ENCODE measurements at places on chromosomes 7 and 10.

DNA sequence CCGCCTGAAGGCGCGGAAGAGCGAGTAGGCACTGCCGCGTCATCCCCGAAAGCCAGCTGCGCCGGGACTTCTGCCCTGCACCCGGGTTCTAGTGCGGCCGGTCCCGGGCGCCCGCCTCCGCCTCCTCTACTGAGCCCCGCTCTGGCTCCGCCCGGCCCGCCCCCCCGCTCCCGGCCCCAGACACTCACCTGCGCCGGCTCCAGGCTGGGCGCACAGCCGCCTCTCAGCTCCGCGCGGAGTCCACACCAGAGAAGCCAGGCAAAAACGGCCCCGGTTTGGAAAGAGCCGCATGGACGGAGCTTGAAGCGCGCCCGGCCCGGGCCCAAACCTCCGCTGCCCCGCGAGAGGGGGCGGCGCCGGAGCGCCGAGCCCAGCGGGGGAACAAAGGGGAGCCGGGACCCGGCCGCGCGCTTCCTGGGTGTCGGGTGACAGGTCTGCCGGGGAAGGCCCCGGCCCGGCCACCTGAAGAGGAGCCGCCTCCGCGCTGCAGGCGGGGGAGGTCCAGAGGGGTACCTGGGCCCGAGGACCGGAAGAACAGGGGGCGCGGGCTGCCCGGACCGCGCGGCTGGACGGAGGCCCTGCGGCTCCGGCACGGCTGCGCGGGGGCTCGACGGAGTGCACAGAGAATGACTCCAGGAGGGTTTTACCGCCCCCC is 168.2 kb downstream of the NRF1 start:
- DNase-seq = no peak

DNA sequence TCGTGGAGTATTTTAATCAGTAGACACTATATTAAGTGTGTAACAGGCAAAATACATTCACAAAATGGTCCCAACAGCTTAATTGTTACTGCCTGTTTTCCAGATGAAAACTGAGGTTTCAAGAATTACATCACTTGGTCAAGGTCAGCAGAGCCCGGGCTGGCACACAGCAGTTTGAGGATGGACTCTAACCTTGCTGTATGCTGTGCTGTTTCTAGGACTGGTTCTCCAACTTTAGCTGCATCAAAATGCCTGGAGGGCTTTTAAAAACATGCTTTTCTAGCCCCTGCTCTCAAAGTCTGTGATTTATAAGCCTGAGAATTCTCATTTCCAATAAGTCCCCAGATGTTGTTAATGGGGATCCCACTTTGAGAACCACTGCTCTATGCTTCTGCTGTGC is 247.1 kb upstream of the FZD8 start:
- no peak for DNase-seq

DNA sequence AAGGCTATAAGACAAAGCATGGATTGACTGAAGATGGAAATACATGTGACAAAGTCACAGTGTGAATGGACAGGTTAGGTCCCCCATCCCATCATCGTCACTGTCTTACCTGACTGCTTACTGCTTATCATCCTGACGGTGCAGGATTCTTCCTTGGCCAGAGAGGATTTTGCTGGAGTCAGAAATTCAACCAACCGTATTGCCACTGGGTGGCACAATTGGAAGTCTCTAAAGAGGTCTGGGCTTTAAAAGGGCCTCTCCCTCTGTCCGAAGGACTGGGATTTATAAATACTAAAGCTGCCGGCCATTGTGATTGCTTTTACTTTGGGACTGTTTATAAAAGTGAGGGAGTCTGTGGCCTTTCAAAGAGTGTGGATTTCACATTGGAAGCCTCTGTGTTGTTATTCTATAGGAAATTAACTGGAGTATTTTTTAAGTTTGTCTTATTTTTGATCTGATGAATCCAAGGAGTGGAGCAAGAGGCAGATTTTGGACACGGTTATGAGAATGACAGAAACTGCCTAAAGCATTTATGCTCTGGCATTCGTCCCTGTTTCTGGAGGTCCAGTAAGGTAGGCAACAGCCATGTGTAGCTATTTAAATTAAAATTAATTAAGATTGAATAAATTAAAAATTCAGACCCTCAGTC is 113.3 kb upstream of the CREB5 start:
- no peak for DNase-seq

DNA sequence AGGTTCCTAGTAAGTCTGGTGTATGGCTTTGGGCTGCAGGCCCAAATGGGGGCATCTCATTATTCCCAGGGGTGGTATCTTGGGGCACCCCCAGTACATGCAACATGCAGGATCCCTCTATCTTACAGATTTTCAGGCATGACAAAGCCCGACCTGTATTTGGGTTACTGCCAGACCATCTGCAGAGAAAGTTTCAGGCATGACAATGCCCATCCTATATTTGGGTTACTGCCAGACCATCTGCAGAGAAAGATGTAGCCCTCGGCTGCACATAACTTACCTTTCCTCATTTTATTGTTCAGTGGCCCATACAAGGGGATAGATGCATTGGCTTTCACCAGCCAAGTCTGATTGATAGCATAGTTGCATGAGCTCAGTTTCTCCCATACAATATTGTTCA is 112.2 kb upstream of the RAB18 start:
- no peak for DNase-seq

DNA sequence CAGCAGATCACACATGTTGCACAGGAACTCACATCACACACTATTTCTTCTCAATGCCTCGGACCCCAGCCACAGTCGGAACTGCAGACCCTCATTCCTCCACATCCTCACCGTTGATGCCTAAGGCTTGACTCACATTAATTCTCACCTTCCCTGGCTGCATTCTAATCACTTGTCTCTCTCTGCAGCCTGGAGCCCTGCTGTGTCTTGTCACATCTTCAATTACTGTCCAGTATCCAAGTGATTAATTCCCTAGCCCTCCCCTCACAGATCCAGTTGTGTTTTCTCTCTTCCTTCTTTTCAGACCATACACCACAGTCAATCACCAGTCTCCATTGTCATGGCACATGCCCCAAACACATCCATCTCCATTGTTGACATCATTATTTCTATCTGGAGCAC is 592.4 kb upstream of the IGFBP3 start:
- no peak for DNase-seq

DNA sequence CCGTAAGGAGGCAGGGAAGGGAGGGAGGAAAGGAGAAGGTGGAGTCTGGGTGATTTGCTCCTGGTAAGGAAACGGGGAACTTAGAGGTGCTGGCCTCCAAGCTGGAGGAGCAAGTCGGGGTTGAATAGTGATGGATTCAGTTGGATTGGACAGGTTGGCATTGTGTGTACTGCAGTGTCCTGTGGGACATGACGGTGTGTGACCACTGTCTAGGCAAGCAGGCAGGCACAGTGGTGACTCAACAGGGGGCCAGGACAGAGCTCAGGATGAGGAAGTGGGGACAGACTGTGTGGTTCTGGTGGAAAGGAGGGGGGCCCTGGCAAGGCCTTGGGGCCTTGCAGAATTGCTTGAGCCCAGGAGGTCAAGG is 48.8 kb downstream of the COL26A1 start:
- DNase-seq = no peak

- DNase-seq = no peak
Observed at GRCh38 chr10:77289027-77289501, 348.5 kb downstream of the KCNMA1 start.

GRCh38 chr7:23438171-23438570 is 32.1 kb downstream of the IGF2BP3 start:
- DNase-seq = no peak

Measured in stimulated activated CD8-positive, alpha-beta memory T cell treated with anti-CD3 and anti-CD28 coated beads, Interleukin-2, amount 100 ng/mL, for 1 hour (primary cell).